ENCODE measurements at places on chromosomes 13 and 19. TPM values are rescaled to one million over a fixed set of nuclear protein-coding genes. Genes with fewer than 3 reads are reported as not detected.

The ZNF256 gene
- 11.9 TPM for total RNA-seq

The SOX1 gene
- not detected for total RNA-seq

The ZNF358 gene
- 4.1 TPM for total RNA-seq

The LAIR1 gene
- total RNA-seq: 22.2 TPM

The RFPL4A gene
- not detected for total RNA-seq

The GNG7 gene
- 4.5 TPM for total RNA-seq

The CCDC70 gene
- not detected for total RNA-seq

The ZNF493 gene
- total RNA-seq: 25.6 TPM

The ZNF470 gene
- 1.4 TPM for total RNA-seq

- no peak for DNase-seq
Measured at GRCh38 chr19:57269515-57270250, 10.6 kb upstream of the ZNF460 start.

- DNase-seq: no peak
Measured at GRCh38 chr19:31406106-31406505, 56.9 kb upstream of the TSHZ3 start.

GRCh38 chr19:56121180-56122167 lies at the start of gene ZNF787:
Gene ZNF787 (minus strand): TSS chr19:56121295. CDS start chr19:56103217, 18,078 bp downstream.
- DNase-seq: peak; percentile 94

DNA sequence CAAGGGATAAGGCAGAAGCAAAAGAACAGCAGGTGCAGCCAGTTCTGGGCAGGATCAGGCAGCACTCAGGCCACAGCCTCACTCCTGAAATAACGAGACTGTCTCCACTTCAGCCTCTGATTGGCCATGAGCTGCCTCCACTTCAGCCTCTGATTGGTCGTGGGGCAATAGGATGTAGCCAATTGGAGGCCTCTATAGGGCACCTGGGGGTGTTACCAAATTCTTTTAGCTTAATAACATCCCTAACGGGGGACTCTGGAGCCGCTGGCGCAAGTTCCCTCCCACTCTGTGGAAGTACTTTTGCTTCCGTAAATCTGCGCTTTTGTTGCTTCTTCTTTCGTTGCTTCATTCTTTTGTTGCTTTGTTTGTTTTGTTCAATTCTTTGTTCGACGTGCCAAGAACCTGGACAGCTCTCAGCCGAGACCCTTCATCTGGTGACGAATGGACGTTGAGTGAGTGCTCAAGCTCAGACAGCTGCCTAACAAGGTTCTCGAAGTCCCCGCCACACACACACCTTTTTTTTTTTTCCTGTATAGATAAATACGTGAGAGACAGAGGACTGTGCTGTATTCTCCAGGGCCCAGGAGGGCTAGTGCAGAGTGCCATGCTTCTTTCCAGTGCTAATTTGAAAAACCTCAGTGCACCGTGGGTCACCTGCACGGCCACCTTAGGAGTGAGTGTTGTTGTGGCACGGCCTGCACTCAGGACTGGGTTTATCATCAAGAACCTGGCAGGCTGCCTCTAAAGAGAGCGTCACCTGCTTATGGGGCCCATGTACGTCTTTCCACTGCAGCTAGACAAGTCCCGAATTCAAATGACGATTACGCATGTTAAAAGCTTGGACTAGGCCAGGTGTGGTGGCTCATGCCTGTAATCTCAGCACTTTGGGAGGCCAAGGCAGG lies 32.0 kb upstream of the TUBGCP3 start:
- no peak for DNase-seq

GRCh38 chr19:19997656-19998268 lies 41.5 kb downstream of the ZNF682 start:
- DNase-seq: peak; percentile 17

- no peak for DNase-seq
Measured at GRCh38 chr13:94829837-94830365, 117.6 kb upstream of the SOX21 start.

DNA sequence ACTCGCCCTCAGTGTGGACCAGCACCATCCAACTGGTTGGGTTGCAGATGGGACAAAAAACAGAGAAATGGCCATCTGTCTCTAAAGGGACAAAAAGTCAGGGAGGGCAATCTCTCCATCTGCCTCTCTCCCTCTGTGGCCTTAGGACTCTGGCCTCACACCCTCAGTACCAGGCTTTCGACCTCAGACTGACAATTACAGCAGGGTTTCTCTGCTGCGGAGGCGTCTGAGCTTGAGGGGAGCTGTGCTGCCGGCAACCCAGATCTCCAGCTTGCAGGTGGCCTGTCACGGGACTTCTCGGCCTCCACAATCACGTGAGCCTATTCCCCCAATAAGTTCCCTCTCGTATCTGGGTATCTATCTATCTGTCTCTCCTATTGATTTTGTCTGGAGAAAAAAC lies 27.7 kb downstream of the MLLT1 start:
- DNase-seq: no peak

GRCh38 chr13:75705395-75705794 lies 69.3 kb downstream of the LMO7 start:
- DNase-seq: no peak

GRCh38 chr13:20980430-20980829 lies 77.9 kb upstream of the XPO4 start:
- no peak for DNase-seq

DNA sequence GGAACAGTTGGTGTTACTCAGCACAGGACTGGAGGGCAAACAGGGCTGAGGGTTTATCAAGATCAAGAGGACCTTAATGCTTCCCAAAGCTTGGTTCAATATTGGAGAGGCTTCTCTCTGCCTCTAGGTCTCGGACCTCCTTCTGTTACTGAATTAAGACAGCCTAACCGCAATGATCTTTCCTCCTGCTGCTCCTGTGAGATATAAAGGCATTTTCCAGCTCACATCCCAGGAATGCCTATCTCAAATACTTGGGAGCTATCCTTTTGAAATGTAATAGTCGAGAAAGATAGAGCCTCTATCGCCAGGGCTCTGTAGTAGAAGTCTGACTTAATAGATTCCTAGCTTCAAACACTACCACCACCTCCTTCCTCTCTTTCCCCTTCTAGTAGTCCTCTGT lies 1475.0 kb downstream of the SLITRK1 start:
- DNase-seq: no peak

DNA sequence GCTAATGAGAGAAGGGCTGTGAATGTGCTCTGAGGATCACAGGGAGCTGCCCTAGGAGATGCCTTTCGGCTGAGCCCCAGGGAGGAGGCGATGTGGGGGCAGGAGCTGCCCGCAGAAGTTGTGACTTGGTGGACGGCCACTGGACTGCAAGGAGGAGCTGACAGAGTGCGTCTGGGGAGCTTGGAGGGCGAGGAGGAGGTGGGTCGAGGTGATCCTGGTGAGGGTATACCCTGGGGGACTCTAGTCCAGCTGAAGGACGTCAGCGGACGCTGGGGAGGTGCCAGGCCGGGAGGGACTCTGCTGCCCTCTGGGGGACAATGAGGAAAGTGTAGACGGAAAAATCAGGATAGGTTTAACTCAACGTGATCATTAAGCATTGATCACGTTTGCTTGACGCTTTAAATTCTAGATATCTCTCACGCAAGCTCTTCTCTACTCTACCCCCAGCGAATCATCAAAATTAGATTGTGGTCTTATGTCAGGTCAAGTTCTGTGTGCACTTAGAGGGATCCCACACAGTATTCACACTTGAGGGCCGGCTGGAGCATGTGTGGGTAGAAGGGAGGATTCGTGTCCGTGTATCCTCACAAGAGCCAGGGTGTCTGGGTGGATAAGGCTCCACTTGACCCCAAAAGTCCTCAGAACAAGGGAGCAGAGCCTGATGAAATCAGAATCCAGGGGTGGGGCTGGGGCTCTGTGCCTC lies 3.3 kb upstream of the CEACAM7 start:
- no peak for DNase-seq

GRCh38 chr19:38457690-38458405 lies 24.4 kb downstream of the RYR1 start:
- no peak for DNase-seq

DNA sequence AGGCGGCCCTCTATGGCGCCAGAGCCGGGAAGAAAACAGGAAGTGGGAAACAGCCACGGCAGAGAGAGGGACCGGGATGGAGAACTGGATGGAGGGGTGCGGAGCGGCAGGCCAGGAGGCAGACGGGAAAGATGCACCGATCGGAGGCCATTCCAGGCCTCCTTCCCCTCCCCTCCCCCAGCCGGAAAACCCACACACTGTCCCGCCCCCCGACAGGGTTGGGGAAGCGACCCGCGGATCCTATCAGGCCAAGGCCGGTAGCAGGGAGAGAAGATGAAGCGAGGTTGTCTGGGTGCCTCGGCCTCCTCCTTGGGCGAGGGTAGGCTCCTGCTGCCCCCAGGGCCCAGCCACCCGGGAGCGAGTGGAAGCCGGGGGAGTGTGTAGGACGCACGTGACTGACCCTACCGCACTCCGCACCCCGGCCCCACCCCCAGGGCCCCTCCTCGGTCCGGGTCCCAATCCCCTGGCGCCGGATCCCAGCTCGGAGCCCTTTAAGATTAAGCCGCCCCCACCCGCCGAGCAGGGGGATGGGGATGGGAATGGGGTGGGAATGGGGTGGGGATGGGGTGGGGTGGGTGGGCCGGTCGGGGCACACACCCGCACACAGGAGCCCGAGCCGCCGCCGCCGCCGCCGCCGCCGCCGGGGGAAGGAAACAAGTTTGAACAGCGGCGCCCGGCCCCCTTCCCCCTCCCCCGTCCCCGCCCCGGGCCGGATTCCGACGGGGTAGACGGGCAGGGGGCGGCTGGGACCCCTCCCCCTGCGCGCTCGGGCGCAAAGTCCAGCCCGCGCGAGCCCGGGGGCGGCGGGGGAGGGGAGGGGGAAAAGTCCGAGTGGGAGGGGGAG lies 1.5 kb downstream of the ERF start:
- DNase-seq: peak; percentile 63

- DNase-seq: no peak
Measured at GRCh38 chr19:50979758-50980157, 4.0 kb downstream of the KLK7 start.

DNA sequence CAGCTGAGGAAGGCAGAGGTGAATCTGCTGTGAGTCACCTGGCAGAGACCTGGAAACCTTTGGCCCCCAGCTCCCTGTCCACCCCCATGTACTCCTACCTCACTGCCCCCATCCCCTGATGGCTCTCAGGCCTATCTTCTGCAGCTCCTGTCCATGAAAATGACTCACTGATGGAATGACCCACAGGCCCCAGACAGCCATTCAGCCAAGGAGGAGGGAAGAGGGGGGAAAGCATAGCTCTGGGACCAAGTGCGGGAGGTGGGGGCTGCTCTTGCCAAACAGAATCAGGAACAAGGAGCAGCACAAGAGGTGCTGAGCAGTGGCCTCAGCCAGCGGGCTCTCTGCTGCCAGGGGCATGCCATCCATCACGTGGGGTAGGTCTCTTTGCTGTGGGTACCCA lies 111.4 kb upstream of the C1QTNF9B start:
- DNase-seq: no peak

- DNase-seq: no peak
Measured at GRCh38 chr13:94079876-94080275, 399.6 kb downstream of the DCT start.

DNA sequence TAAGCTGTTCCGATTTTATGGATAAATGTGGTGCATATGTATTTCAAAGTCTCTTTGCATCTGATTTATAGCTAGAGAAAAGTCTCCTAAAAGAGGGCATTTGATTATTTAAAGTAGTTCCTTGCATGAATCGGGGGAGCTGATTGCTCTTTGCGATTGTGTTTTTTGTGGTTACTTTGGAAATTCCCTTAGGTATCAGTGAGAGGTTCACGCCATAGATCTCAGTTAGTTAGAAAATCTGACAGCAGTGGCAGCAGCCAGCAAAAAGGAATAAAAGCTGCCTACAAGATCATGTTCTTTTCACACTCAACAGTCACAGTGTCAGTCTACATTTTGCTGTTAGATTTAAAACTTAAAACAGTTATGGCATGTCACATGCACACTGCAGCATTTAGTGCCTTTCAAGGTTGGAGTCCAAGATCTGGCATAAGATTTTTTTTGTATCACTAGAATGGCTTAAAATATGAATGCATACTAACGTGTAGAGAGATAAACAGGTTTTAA lies 436.5 kb upstream of the PCDH20 start:
- no peak for DNase-seq

GRCh38 chr13:101942535-101943157 lies 459.2 kb downstream of the FGF14 start:
- DNase-seq: no peak

GRCh38 chr13:73131247-73131646 lies 72.4 kb downstream of the KLF5 start:
- DNase-seq: no peak

DNA sequence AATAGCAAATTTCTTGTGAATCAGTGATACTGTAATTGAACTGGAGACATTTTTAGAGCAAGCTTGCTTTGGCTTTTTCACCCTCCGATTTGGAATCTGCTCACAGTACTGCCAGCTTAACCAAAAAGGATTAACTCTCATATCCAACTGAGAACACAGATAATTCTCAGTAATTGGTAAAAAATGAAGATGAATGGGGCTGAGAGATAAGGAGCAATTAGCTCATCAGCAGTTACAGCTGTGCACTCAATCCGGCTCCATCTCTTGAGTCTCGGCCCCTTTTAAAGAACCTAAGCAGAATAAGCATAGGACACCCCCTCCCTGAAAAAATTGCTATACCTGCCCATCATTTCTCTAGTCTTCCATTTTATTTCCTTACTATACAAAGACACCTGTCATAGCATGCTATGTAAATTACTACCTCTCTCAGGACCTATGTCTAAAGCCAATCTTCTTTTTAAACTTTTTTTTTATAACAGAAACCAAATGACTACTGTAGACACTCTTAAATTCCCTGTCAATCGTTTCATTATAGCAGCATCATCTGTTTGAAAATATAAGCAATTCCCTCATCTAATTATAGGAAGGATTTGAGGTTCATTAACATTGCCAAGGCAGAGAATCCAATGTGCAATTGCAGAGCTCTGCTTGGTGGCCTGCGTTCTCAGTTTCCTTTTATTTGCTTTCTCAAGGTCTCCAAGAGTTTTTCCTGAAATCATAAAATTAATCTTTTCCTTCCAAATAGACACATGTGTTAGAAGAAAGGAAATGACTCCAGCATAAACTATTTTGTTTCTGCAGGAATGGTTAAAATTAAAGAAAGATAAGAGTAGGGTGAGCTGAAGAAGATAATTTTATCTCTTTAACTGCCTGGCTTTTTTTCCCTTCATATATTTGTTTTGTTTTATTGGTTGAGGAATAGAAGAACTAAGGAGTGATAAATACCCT lies 242.1 kb downstream of the DACH1 start:
- DNase-seq: no peak

GRCh38 chr19:46537136-46538097 lies 41.8 kb upstream of the PNMA8B start:
- peak; percentile 64 for DNase-seq

DNA sequence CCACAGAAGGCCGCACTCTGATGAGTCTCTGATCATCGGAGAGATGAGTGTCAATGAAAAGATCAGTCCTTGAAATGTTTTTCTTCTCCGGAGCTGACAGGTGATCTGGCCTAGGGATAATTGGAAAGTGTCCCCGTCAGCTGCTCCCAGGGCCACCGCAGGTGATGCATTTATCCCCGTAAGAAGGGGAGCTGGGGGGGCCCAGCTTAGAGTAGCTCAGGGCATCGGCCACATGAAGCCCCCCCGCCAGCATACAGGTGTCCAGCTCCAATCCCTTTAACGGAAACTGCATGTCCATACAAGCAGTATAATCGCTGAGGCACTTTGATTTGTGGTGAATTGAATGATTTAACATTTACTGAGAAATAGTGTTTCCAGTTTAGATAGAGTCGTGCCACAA lies 27.7 kb downstream of the ATP4B start:
- no peak for DNase-seq

GRCh38 chr13:64756621-64757020 lies 2473.5 kb downstream of the PCDH9 start:
- no peak for DNase-seq

- DNase-seq: no peak
Measured at GRCh38 chr13:45847554-45848224, 3.9 kb downstream of the SIAH3 start.

Data from T-helper 17 cell (primary cell).